ENCODE measurements at places on chromosomes 3 and 15. TPM values are rescaled to one million over a fixed set of nuclear protein-coding genes. Genes with fewer than 3 reads are reported as not detected.

The OCA2 gene
- 0.32 TPM for total RNA-seq

The AADAC gene
- 14.2 TPM for total RNA-seq

The MESP1 gene
- total RNA-seq, result 5.5 TPM

The CCDC13 gene
- 0.46 TPM for total RNA-seq

The CPA3 gene
- not detected for total RNA-seq

The GNB4 gene
- 14.9 TPM for total RNA-seq

The SPATA12 gene
- 0.44 TPM for total RNA-seq

The AGBL1 gene
- not detected for total RNA-seq

The ATP10A gene
- 10.1 TPM for total RNA-seq

The NTRK3 gene
- 25.4 TPM for total RNA-seq

The INSYN1 gene
- total RNA-seq, result 1.9 TPM

The LINGO1 gene
- 9.3 TPM for total RNA-seq

The TIPARP gene
- total RNA-seq, result 56.3 TPM

The GPR27 gene
- total RNA-seq, result 2.5 TPM

The CDC25A gene
- 8.9 TPM for total RNA-seq

The EPHA3 gene
- total RNA-seq, result not detected

The HOMER2 gene
- total RNA-seq, result 12.2 TPM

The SNTN gene
- total RNA-seq, result not detected

The ARGFX gene
- not detected for total RNA-seq

The GRK7 gene
- not detected for total RNA-seq

The CPLX3 gene
- 0.07 TPM for total RNA-seq

The SLC9C1 gene
- not detected for total RNA-seq

The CCR9 gene
- not detected for total RNA-seq

The AGTR1 gene
- 0.71 TPM for total RNA-seq

The STOML1 gene
- total RNA-seq, result 11.8 TPM

The NRROS gene
- not detected for total RNA-seq

The DAPK2 gene
- total RNA-seq, result 4.2 TPM

The ADPRH gene
- 2.8 TPM for total RNA-seq

The MYL3 gene
- total RNA-seq, result not detected

The NLGN1 gene
- total RNA-seq, result not detected

The PLS1 gene
- 12.0 TPM for total RNA-seq

The KCNMB2 gene
- total RNA-seq, result not detected

The GABPB1 gene
- 36.6 TPM for total RNA-seq

The UNC13C gene
- total RNA-seq, result not detected

The VWA5B2 gene
- 0.46 TPM for total RNA-seq

The CFAP100 gene
- total RNA-seq, result not detected

The SAMD7 gene
- not detected for total RNA-seq

The RGMA gene
- total RNA-seq, result 0.17 TPM

The C3orf62 gene
- total RNA-seq, result 1.5 TPM

The PCOLCE2 gene
- 28.4 TPM for total RNA-seq

The ACVR2B gene
- 2.2 TPM for total RNA-seq

The ACKR4 gene
- total RNA-seq, result not detected

The GRIP2 gene
- total RNA-seq, result 1.6 TPM

The GPR171 gene
- total RNA-seq, result not detected

The SLC24A5 gene
- total RNA-seq, result not detected

The ZNF385D gene
- total RNA-seq, result not detected

The PFN2 gene
- total RNA-seq, result 149 TPM

The FGF12 gene
- total RNA-seq, result 0.60 TPM

The GREM1 gene
- 4.7 TPM for total RNA-seq

The PLSCR2 gene
- total RNA-seq, result not detected
